ENCODE measurements at places on chromosomes 2 and 18. TPM values are rescaled to one million over a fixed set of nuclear protein-coding genes. Genes with fewer than 3 reads are reported as not detected.

The TUBB6 gene
- 235 TPM for polyA plus RNA-seq

The TEX44 gene
- not detected for polyA plus RNA-seq

The ASPRV1 gene
- 0.31 TPM for polyA plus RNA-seq

- no peak for DNase-seq
Observed at GRCh38 chr2:14126846-14127245, 505.7 kb upstream of the LRATD1 start.

DNA sequence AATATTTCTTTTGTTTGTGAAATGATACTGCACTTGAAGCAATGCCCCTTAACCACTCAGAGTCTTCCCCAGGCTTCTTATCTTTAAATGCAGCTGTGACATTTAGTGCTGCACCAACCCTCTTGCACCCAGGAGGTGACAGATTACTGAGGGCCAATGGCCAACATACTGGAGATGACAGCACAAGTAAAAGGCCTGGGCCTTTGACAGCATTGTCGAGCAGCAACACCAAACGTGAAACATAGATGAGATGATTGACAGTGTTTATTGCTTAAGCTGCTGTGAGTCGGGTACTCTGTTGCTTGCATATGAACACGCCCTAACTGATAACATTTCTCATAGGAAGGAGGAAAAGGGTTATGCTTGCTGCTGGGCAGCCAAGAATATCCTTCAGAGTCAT is 80.3 kb downstream of the THNSL2 start:
- DNase-seq: no peak

All from A549 (cell line).